ENCODE measurements at places on chromosomes 4 and X.

- peak; percentile 74 for ATAC-seq
These were observed 2.0 kb downstream of the PRKX start for GRCh38 chrX:3711331-3711917.

- no peak for ATAC-seq
These were observed at the start of gene CCDC149 for GRCh38 chr4:24912252-24913118. TSS of gene CCDC149 (minus strand) at chr4:24913042. CDS start at chr4:24912864, 178 bp downstream.

DNA sequence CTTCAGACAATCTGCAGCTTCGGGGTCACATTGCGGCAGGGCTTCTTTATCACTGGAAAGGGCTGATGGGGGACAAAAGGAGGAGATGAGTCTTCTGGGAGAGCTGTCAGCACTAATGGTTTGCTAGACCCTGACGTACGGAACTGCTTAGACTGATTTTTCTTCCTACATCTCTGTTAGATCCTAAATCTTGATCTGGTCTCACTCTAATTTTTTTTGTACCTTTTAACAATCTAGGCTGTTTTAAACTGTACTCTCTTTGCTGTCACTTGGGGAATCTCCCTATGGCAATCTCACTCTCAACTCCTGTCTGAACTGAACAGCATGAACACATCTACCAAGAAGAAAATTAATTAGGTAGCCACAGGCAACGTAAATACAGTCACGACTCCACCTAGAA is 120.1 kb downstream of the SNCA start:
- no peak for ATAC-seq

- no peak for ATAC-seq
These were observed 331.6 kb downstream of the BCOR start for GRCh38 chrX:39766085-39766726.

DNA sequence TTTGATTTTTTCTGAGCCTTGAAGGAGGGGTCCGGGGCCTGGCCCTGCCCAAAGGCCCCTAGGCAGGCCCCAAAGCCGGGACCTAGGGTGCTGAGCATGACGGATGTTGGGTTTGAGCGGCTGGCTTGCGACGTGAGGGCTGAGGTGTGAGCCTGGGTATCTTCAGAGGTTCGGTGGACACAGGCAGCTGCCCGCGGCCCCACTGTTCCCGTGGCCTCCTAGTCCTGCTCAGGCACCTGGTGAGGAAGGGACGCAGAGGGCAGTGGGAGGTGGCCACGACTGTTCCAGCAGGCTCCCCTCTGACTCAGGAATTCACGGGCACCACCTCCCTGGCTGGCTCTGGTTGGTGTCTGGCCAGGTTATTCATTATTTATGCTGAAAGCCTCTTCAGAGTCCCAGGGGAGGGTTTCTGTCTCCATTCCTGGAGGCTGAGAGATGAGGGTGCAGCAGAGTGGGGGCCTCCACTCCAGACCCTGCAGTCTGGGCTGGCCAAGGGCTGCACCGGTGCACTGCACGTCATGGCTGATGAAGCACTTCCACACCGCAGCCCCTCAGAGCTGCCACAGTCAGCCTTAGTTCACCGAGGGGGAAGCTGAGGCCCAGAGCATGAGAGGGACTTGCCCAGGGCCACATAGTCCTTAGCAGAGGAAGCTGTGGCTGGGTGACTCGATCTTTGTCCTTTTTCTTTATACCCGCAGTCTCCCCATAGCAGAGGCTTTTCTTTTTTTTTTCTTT is 2.2 kb downstream of the MSANTD1 start:
- no peak for ATAC-seq

DNA sequence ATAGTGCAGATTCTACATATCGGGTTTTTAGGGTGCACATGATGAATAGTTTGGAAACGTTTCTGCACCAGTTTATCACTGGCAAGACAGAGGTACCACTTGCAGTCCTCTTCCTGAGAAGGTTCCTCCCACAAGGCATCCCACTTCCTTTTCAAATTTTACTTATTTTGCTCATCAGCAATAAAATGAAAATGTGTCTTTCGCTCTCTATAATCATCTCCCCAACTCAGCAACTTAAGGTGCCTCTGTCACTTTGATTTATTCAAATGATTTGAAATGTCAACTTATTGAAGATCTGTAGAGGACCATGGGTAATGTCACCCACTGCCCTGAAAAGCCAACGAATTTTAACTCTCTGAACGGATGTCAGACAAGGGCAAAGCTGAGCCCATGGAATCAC is 53.2 kb downstream of the VGLL1 start:
- ATAC-seq, result no peak

DNA sequence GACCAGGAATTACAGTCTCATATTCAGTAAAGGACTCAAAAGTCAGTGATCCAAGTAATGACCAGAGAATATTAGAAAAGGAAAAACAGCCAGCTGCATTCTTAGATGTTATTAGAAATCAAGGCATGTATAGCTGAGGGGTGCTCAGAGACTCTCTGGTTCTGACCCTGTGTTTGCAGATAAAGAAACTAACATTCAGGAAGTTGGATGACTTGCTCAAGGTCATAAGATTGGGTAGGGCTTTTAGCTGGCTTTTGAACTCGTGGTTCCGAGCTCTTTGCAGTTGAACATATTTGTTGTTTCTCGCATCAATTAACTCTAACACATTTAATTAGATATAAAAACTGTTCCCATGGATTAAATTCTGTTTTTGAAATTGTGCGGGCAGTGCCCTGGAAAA is 62.5 kb upstream of the ENPP6 start:
- ATAC-seq, result no peak

- ATAC-seq, result no peak
These were observed 66.3 kb downstream of the DCUN1D4 start for GRCh38 chr4:51909236-51909703.

DNA sequence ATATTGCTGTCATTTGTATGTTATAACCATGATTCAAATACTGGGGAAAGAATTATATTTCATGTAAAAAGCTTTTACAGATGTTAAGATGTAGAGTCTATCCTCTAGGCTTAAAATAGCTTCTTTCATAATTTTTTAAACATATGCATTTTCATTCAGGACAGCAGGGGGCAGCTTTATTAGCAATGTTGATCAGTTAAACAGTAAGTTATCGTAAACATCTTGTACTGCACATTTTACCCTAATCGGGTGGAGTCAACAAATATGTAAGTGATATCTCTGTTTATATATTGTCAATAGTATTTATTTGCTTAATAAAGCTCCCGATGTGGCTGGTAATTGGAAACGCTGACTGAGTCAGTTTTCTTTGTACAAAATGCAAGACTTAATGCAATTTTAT is 142.5 kb upstream of the MED14 start:
- ATAC-seq, result no peak

DNA sequence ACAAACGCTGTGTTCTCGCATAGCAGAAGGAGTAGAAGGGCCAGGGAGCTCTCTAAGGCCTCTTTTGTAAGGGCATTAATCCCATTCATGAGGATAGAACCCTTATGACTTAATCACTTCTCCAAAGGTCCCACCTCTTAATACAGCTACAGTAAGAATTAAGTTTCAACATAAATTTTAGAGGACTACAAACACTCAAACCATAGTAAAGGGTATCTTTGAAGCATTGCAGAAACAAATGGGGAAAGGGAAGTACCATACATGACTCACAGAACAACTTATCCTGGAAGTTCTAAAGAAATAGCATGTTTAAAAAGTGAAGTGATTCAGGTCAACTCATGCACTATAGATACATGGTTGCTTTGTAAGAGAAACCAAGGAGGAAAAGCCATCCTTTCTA is 680.8 kb downstream of the RPA4 start:
- ATAC-seq, result no peak

GRCh38 chrX:9298221-9298620 is 166.6 kb upstream of the TBL1X start:
- ATAC-seq, result no peak

- no peak for ATAC-seq
These were observed 85.4 kb downstream of the GPRIN3 start for GRCh38 chr4:89222170-89222569.

GRCh38 chr4:113311047-113311446 is 261.6 kb downstream of the ANK2 start:
- no peak for ATAC-seq

GRCh38 chr4:137640838-137641158 is 108.5 kb upstream of the PCDH18 start:
- ATAC-seq, result no peak
